Ascending aorta (tissue), 2 donors: ENCODE measurements at places on chromosomes 3 and 15. TPM values are rescaled to one million over a fixed set of nuclear protein-coding genes. Genes with fewer than 3 reads are reported as not detected.

The AP3B2 gene
- total RNA-seq = not detected

The DZIP1L gene
- 23.1 TPM for total RNA-seq

The RBMS3 gene
- total RNA-seq = 65.8 TPM

The IMPG2 gene
- 0.11 TPM for total RNA-seq

The GASK1A gene
- total RNA-seq = 25.8 TPM

The TMEM87A gene
- 25.4 TPM for total RNA-seq

The ATP13A5 gene
- not detected for total RNA-seq

The LMCD1 gene
- total RNA-seq = 634 TPM

The MCF2L2 gene
- total RNA-seq = not detected

The MAPK6 gene
- total RNA-seq = 32.1 TPM

The CCDC33 gene
- not detected for total RNA-seq

The LMAN1L gene
- not detected for total RNA-seq
